ENCODE measurements at places on chromosomes 5 and 9.

DNA sequence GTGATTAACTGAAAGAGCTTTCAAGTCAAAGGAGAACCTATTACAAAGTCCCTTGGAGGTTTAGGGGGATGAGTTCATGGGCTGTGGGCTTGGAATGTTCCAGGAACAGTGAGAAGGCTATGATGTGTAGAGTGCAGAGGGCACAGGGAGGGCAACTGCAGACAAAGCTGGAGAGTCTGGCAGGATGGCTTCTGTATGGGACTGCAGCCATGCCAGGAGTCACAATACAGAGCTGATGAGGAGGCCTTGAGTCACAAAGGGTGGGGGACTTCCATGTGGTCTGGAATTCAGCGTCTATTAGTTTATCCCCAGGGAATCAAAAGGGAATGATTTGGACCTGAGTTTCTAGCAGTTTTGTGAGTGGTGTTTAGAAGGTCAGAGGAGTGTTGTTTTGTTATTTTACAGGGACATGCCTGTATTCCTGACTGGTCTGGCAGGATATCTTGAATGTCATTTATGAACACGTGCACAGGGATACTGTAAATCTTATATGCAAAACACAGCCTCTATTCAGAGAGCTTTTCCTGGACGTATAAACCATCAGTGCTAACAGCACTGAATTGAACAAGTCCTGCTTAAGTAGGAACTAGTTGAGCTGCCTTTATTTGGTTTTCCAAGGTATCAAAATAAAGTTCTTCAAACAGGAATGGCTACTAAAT is 14.3 kb upstream of the TEK start:
- no peak for DNase-seq

GRCh38 chr5:16707168-16707868 is 90.5 kb upstream of the RETREG1 start:
- no peak for DNase-seq

DNA sequence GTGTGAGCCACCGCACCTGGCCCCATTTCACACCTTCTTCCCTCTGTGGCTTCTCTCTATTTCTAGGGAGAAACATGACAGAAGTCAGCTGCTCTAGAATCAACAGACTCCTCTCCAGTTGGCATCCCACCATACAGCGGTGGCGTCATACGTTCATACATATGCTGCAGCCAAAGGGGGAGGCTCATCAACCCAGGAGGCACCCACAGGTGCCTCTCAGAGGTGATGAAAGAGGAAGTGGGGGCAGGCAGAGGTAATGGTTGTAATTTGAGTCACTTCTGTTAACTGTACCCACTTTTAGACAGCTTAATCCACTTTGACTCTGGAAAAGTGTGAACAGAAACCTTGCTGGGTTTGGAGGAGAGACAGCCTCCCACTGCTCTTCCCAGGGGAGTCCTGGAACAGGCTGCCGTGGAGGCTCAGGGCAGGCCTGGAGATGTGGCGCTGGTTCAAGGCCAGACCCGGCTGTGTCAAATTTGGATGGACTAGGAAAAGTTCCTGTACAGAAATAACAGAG is 47.3 kb upstream of the SUB1 start:
- DNase-seq = no peak

- no peak for DNase-seq
Observed at GRCh38 chr9:20189871-20190270, 401.0 kb upstream of the SLC24A2 start.
